ENCODE measurements at places on chromosomes 16 and 17.

DNA sequence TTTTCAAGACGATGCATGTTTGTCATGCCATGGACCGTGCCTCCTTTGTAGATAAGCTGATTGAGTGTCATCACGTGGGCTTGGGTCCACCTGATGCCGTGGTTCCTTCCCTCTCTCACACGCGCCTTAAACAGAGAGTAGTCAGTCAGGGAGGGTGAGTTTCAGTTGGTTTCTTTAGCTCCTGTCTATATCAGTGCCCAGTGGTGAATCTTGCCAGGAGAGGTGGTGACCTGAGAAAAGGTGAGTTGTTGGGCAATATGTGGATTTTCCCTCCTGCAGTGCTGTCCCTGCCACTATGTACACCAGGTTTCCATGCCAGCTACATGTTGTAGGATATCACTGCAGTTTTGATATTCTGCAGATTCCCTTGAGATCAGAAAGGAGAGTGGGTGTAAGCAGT is 129.7 kb downstream of the LAT start:
- DNase-seq = no peak

DNA sequence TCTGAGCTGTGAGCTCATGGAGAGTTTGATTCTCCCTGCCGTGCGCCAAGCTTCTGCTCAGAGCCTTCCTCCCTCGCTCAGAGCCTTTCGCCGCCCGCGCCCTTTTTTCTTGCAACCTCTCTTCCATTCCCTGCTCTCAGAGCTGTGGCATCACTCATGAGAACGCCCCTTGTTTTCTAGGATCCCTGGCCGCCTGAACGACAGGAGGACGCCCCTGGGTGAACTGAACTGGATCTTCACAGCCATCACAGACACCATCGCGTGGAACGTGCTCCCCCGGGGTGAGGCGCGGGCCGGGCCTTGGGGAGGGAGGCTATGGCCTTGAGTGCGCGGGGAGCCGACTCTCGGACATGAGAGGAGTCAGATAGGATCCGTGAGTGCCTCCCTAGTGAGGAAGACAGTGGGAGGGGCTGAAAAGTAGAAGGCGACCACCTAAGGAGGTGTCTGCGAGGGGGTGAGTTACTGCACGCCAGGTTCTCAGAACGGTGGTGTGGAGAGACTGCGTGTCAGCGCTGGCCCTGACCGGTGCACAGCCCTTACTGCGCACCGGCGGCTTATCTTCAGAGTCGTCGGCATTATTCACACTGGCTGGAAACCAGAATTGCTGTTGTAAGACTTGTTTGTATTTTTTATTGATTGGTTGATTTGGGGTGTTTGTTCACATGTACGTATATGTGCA is 169.5 kb upstream of the CHMP6 start:
- no peak for DNase-seq

GRCh38 chr17:82615084-82616020 is 32.9 kb downstream of the WDR45B start:
- no peak for DNase-seq

DNA sequence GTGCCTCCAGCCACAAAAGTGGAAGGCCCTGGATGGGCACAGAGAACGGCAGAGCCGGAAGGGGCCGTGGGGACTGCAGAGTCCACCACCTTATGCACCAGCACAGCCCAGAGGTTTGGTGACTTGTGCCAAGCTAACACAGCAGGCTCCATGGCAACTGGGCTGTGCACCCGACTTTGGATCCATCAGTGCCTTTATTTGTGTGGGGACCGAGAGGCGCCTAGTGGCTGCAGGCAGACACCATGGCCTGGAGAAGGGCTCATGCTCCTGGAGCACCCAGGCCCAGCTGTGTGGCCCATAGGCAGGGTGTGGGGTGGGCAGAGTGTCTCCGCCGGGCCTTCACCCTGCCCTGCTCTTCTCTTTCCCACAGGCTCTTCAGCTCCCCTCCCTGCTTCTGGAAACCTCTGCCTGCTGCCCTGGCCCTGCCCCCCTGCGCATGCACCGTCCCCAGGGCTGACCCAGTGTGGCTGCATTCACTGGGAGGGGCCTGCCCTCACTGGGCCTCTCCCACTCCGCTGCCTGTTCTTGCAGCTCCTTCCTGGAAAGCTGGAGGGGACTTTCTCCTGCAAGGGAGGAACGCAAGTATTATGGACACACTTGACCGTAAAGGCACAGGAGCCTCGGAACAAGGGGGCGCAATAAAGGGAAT is 10.1 kb downstream of the C16orf90 start:
- no peak for DNase-seq

- DNase-seq = no peak
Measured at GRCh38 chr17:80382446-80382845, 32.5 kb upstream of the ENDOV start.

DNA sequence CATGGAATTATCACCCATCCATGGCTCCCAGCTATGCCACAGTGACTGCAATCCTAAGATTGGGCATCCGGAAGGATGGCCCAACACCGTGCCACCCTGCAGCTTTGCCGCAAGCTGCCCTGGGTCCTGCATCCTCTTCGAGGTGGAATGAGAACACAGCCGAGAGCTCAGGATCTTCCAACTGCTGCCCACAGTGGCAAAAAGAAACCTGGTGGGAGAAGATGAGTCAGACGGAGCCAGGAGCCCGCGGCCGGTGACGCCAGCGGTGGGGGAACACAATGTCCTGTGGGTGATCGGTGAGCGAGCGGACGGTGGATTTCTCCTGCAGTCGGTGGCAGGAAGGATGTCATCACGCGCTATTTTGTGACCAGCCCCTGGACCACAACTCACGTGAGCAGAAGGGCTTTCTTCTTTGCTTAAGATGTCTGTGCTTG is 20.1 kb downstream of the CD7 start:
- DNase-seq = peak; percentile 83

- DNase-seq = no peak
Measured at GRCh38 chr16:17723531-17724134, 252.9 kb upstream of the XYLT1 start.
